ENCODE measurements at places on chromosomes 7 and 10. TPM values are rescaled to one million over a fixed set of nuclear protein-coding genes. Genes with fewer than 3 reads are reported as not detected.

CSTF2T gene
- total RNA-seq, result 17.5 TPM

TMEM140 gene
- 22.3 TPM for total RNA-seq

COL13A1 gene
- 37.2 TPM for total RNA-seq

SSC4D gene
- 0.65 TPM for total RNA-seq

OPALIN gene
- not detected for total RNA-seq

PON1 gene
- not detected for total RNA-seq

OR2A5 gene
- total RNA-seq, result not detected

TWNK gene
- 10.9 TPM for total RNA-seq

ZFYVE27 gene
- 18.5 TPM for total RNA-seq

LAMB4 gene
- total RNA-seq, result 0.15 TPM

PPP1R3C gene
- total RNA-seq, result 1.9 TPM

PPP1R17 gene
- total RNA-seq, result not detected

SLC37A3 gene
- 71.5 TPM for total RNA-seq

FOXI2 gene
- total RNA-seq, result not detected

GTF2IRD2 gene
- 3.8 TPM for total RNA-seq

TLX1 gene
- total RNA-seq, result 0.15 TPM

TFR2 gene
- total RNA-seq, result not detected

TMEM225B gene
- under 0.01 TPM for total RNA-seq

EPO gene
- total RNA-seq, result not detected

TRIL gene
- 0.30 TPM for total RNA-seq

PRLHR gene
- not detected for total RNA-seq

WIPF3 gene
- not detected for total RNA-seq

INHBA gene
- total RNA-seq, result 27.9 TPM

CALML3 gene
- total RNA-seq, result not detected

ZEB1 gene
- total RNA-seq, result 86.7 TPM

H2BK1 gene
- total RNA-seq, result not detected

CFTR gene
- total RNA-seq, result not detected

HERPUD2 gene
- total RNA-seq, result 24.6 TPM

CALML5 gene
- not detected for total RNA-seq

PLEKHS1 gene
- total RNA-seq, result not detected

ARID5B gene
- total RNA-seq, result 1.3 TPM

SLC26A4 gene
- total RNA-seq, result 0.65 TPM

All from epithelial cell of umbilical artery (primary cell).